Epithelial cell of alveolus of lung (primary cell): ENCODE measurements at places on chromosomes 13 and 19. TPM values are rescaled to one million over a fixed set of nuclear protein-coding genes. Genes with fewer than 3 reads are reported as not detected.

The TMEM145 gene
- total RNA-seq = 0.24 TPM in 1 of 2 replicates, not detected in the other

The MEX3D gene
- 46.8 and 47.5 TPM in 2 replicates for total RNA-seq

The HIPK4 gene
- under 0.01 TPM in 1 of 2 replicates, not detected in the other for total RNA-seq

The OR7C1 gene
- not detected in 2 replicates for total RNA-seq

The FOXO1 gene
- 5.4 and 20.4 TPM in 2 replicates for total RNA-seq

The POSTN gene
- total RNA-seq = 42.8 and 862 TPM in 2 replicates

The ZNF221 gene
- 2.6 and 15.8 TPM in 2 replicates for total RNA-seq

The NCAN gene
- total RNA-seq = 0.08 TPM in 1 of 2 replicates, not detected in the other

The C5AR1 gene
- total RNA-seq = not detected in 2 replicates

The ZNF540 gene
- total RNA-seq = under 0.01 and 0.40 TPM in 2 replicates

The TRPC4 gene
- total RNA-seq = 4.3 and 6.9 TPM in 2 replicates

The GTF3A gene
- total RNA-seq = 77.1 and 137 TPM in 2 replicates

The IL27RA gene
- 2.9 and 11.6 TPM in 2 replicates for total RNA-seq

The TYROBP gene
- total RNA-seq = not detected in 2 replicates

The RNF225 gene
- total RNA-seq = 2.0 TPM in 1 of 2 replicates, not detected in the other

The ZNF534 gene
- not detected in 2 replicates for total RNA-seq

The KIR2DL1 gene
- not detected in 2 replicates for total RNA-seq

The FUT3 gene
- 1.0 TPM in 1 of 2 replicates, not detected in the other for total RNA-seq

The FAM124A gene
- total RNA-seq = 0.24 and 1.2 TPM in 2 replicates

The TMEM221 gene
- total RNA-seq = 0.13 and 0.64 TPM in 2 replicates

The ARHGAP45 gene
- total RNA-seq = 3.4 and 4.5 TPM in 2 replicates

The ZNF358 gene
- 48.0 and 122 TPM in 2 replicates for total RNA-seq

The IZUMO2 gene
- 0.65 TPM in 1 of 2 replicates, not detected in the other for total RNA-seq

The ZNF304 gene
- total RNA-seq = 4.9 and 13.0 TPM in 2 replicates

The VSTM2B gene
- not detected in 2 replicates for total RNA-seq

The KLK7 gene
- not detected in 2 replicates for total RNA-seq

The C1QTNF9B gene
- total RNA-seq = 0.26 TPM in 1 of 2 replicates, not detected in the other

The HSH2D gene
- not detected in 2 replicates for total RNA-seq

The ZNF738 gene
- 3.1 and 7.1 TPM in 2 replicates for total RNA-seq

The IQCN gene
- 0.13 and 1.6 TPM in 2 replicates for total RNA-seq

The ARHGAP35 gene
- total RNA-seq = 23.9 and 31.5 TPM in 2 replicates

The FAM83E gene
- 0.26 TPM in 1 of 2 replicates, not detected in the other for total RNA-seq

The WBP4 gene
- total RNA-seq = 5.2 and 7.5 TPM in 2 replicates

The PTPRH gene
- total RNA-seq = 3.9 and 6.6 TPM in 2 replicates

The TUBA3C gene
- total RNA-seq = not detected in 2 replicates

The ATP1A3 gene
- 0.13 and 0.16 TPM in 2 replicates for total RNA-seq

The NBEA gene
- 1.8 and 1.9 TPM in 2 replicates for total RNA-seq

The KLF12 gene
- total RNA-seq = 7.4 and 14.8 TPM in 2 replicates

The HSD11B1L gene
- total RNA-seq = 13.3 and 51.3 TPM in 2 replicates

The SRRM5 gene
- total RNA-seq = 0.26 TPM in 1 of 2 replicates, not detected in the other

The ZNF382 gene
- total RNA-seq = 2.8 and 4.1 TPM in 2 replicates

The MIA gene
- 1.8 TPM in 1 of 2 replicates, not detected in the other for total RNA-seq

The OR10H1 gene
- total RNA-seq = not detected in 2 replicates

The ALOX5AP gene
- total RNA-seq = 0.64 and 12.2 TPM in 2 replicates

The ZNF541 gene
- under 0.01 TPM in 1 of 2 replicates, not detected in the other for total RNA-seq

The PRR19 gene
- 0.78 and 0.88 TPM in 2 replicates for total RNA-seq

The POLR2I gene
- 20.4 and 69.3 TPM in 2 replicates for total RNA-seq

The ADGRE3 gene
- not detected in 2 replicates for total RNA-seq

The KL gene
- total RNA-seq = 0.32 TPM in 1 of 2 replicates, not detected in the other
